ENCODE measurements at places on chromosomes 7 and 10.

DNA sequence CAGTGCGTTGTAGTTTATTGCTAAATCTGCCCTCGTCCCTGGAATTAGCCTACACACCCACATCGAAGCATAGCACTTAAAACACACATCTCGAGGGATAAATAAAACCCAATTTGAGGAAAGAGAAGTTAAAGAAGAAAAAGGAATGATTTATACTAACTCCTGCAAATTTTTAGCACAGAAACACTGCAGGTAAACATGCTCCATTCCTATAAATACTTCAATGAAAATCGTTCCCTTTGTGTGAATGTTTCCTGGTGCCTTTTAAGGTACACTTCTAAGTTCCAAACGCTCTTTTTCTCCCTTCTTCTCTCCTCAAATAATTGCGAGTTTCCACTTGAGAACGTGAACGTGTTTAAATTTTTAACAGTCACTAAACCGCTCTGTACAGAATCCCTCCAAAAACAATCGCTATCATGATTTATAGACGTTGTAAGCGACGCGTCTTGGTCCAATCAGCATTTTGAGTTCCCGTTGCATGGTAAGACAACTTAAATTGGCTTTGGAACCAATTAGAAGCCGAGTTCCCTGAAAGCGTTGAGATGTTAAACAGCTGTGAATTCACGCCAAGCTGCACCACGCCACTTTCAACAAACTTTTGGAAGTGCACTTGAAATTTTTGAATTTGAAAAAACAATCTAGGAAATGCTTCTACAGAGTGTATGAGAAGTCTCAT, 12.5 kb upstream of the EBLN1 start:
- no peak for DNase-seq

DNA sequence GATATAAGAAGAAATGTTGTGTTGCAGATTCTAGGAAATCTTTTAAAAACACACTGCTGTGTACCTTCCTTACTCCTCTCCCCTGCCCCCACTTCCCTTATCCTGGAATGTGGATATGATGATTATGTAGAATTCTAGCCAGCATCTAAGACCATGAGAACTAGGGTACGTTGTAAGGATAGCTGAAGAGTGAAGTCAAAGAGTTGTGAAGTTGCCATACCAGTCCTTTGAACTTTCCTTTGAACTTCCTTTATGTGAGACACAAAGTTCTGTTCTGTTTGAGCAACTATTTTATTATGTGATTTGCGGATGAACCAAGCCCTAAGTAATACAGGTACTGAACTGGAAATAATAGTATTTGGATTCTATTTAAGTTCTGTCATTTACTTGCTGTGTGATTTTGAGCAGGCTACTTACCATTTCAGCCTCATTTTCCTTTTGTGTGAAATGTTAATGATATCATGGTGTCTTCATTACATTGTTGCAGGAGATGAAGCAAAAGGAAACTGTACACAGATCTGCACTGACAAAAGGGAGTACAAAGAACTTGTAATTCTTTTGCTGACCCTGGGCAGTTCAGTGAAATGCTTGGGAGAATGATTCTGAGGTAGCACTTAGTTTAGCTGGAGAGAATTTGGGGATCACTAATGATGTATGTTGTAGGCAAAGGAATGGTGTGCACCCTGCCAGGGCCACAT, 31.4 kb downstream of the RPA3 start:
- no peak for DNase-seq

- no peak for DNase-seq
These were observed 10.8 kb downstream of the KCNH2 start for GRCh38 chr7:150967349-150967748.

GRCh38 chr7:138538518-138538917, 78.5 kb downstream of the TRIM24 start:
- no peak for DNase-seq

GRCh38 chr7:129525225-129525862, 23.0 kb downstream of the SMKR1 start:
- DNase-seq: no peak

GRCh38 chr7:69761290-69761922, 163.1 kb downstream of the AUTS2 start:
- no peak for DNase-seq

- peak; percentile 43 for DNase-seq
These were observed 700 bp downstream of the SMC3 start for GRCh38 chr10:110568055-110568735.

DNA sequence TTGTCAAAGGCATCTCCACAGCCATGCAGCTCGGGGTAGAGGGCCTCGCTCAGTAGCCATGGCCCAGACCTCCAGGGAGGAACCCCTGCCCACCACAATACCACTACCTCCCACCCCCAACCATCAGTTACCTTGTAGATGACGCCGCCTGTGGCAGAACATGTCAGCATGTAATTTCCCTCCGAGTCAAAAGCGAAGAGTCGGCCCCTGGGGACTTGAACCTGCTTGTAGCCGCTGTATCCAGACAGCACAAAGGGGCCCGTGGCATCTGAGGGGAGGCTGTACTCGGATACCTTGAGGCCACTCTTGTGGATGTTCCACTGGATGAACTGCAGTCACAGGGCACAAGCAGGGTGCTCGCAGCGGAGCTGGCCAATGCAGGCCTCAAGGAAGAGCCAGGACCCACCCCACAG, 16.3 kb upstream of the CYREN start:
- no peak for DNase-seq

- DNase-seq: no peak
These were observed 49.7 kb upstream of the HECTD2 start for GRCh38 chr10:91360461-91360860.

GRCh38 chr10:112141292-112141691, 42.3 kb downstream of the GPAM start:
- no peak for DNase-seq

DNA sequence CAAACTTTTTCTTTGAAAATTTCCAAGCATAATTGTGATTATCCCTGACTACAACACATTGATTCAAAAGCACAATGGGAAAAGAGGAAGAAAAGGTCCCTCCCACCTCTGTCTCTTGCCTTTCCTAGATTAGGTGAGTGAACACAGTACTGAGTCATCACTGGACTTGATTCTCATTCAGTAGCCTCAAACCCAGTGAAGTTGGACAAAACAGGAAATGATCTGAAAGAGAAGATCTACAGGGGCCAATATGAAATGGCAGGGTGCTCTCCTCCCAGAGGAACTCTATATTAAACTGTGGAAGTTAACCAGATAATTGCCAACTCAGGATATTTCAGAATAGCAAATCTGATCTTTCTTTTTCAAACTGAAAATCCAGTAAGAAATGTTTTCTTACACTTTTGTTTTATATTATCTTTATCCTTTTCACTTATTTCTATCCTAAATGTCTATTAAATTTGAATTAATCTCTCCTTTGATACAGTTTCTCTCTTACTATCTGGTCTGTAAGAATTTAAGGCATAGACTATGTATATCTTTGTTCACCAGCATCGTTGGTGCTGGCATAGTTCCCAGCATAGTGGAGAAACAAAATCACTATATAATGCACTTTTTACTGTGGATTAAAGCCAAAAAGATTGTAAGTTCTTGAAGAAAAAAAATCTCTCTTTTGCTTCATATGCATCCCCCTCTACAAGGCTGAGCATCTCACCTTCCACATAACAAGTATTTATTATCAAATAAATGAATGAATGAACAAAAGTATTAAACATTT, 41.4 kb upstream of the IKZF1 start:
- DNase-seq: no peak

DNA sequence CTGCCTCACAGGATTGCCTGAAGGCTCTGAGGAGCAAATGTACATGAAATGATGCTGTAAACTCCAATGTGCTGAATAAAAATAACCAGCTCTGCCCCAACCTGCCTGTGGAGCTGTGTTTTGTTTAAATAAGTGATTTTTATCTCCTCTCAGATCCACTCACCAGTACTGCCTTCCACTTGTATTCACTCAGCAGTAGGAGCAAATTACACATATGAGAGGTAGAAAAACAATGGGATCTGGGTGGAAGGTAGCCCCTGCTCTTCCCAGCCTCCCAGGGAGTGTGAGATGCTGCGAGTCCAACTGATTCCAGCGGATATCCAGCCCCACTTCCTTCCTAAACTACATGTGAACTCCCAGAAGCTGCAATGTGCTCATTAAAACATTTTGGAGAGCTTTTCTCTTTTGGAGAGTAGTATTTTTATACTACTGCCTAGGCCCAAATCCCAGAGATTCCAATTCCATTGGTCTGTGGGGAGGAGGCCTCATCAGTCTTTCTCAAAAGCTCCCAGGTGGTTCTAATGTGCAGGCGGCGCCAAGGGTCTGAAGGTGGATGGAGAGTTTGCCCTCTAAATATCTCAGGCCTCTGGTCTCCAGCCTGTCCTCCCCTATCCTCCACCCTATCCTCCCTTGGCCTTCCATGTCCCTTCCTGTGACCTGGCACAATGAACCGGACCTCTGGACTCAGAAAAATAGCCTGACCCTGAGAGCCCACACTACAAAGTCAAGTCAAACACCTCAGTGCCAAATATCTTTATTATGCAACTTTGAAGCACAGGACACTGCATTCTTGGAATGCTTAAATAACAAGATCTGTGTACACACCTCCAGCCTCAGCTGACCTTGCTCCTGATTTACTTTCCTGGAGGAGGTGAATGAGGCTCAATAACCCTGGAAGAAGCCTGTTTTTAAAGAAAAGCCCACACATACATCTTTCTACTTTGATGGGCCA, 46.2 kb downstream of the CPVL start:
- no peak for DNase-seq

GRCh38 chr7:18548534-18548933, 53.0 kb downstream of the HDAC9 start:
- DNase-seq: no peak

DNA sequence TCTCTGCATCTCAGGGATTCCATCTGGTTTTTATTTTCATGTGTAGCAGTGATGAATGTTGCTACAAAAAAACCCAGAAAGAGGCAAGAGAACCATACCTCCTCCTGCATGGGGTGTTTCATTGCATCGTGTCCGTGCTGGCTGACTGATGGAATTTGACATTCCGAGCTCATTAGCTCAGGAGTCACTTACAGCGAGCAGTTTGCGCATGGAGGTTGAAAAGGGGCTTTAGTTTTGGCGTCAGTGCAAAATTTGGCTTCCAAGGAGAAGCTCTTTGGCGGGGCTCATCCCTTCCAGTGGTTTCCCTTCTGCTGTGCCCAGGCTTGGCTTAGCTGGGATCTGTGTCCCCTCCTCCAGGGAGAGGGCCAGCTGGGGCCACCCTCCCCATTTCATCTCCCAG, 25.8 kb downstream of the EMX2 start:
- no peak for DNase-seq

GRCh38 chr7:113119429-113119828, 1.1 kb upstream of the SMIM30 start:
- DNase-seq: no peak

DNA sequence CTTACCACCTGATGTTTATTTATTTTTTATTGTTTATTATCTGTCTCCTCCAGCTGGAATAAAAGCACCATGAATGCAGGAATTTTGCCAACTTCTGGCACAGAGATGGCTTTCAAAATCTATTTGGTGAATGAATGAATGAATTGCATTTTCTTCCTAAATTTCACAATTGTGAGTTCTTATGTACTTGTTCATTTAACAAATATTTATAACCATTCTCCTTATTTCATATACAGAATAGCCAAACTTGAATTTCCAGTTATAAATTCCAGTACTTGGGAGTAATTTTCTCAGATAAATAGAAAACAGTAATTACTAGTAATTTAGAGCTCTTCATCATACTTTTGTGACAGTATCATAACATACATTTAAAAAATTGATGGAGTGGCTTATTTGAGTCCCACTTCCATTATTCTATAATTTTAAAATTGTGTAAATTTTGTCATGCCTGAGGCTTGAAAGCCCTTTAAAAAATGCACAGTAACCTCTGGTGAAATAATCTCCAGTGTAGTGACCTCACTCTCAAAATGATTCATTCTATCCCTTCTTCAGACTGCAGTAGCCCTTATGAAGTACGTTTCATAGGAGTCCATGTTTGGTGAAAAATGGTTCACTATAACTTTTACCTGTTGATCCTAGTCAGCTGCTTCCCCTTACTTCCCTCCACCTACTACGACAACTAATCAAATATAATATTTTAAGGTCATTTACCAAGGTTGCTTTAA, 40.0 kb upstream of the SRI start:
- DNase-seq: no peak

DNA sequence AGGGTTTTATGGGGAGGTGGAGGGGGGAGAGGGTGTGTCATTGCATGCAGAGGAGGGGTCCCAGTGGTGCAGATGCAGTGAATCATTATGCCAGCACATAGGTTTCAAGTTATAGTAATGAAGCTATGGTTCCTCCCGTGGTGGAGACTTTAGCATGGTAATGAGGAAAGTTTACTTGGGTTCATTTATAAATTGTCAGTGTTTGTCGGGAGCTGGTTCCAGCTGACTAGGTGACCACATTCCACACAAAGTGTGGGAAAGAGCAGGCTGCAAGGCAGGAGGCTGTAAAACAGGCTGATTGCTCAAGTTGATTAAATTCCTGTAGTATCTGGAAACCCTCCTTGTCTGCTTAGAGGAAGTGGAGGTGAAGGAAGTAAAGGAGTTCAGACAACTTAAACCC, 78.9 kb downstream of the SRI start:
- DNase-seq: no peak

- DNase-seq: no peak
These were observed 115.9 kb upstream of the NFE2L3 start for GRCh38 chr7:26036092-26036491.

DNA sequence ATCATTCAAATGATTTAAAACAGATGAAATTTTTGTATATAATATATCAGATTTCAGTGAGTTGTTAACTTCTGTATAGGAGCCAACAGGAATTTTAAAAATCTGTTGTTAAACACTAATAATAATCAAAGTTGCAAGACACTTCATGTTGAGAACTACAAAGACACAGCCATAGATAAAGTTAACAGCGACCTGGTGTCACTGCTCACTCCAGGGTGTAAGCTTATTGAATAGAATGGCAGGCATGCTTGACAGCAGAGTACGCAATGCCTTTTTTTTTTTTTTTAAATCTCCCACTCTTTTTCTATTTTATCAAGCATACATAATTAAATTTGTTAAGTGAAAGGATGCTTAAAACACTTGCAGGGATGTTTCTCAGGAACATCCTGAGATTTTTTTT, 32.0 kb downstream of the PCDH15 start:
- no peak for DNase-seq

GRCh38 chr10:73931767-73932619, 21.1 kb downstream of the PLAU start:
- DNase-seq: peak; percentile 38

GRCh38 chr7:30465046-30465810, 13.4 kb downstream of the NOD1 start:
- no peak for DNase-seq

- no peak for DNase-seq
These were observed 129.8 kb upstream of the TMEM229A start for GRCh38 chr7:124162667-124163066.

GRCh38 chr10:3516923-3517255, 268.1 kb downstream of the KLF6 start:
- no peak for DNase-seq

DNA sequence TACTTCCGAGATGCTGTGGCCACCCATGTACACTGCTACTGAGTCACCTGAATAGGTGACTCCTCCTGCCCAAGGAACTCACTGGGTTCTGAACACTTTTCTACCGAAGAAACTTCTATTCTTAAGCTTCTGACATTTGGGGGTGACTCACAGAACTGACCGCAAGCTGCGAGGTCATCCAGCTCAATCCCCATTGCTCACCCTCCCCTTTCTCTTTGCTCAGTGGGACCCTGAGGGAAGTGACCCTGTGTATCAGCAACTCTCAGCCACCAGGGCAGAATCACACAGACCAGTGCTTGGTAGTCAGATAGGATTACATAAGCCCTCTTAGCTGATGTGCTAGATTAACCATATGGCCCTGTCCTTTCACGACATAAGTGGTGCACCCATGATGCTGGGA, 46.3 kb downstream of the INSYN2A start:
- no peak for DNase-seq

Data from stimulated activated CD4-positive, alpha-beta T cell treated with anti-CD3 and anti-CD28 coated beads, Interleukin-4, amount 100 ng/mL, for 48 hours (primary cell).